ENCODE measurements at places on chromosomes 5 and 9. TPM values are rescaled to one million over a fixed set of nuclear protein-coding genes. Genes with fewer than 3 reads are reported as not detected.

DNA sequence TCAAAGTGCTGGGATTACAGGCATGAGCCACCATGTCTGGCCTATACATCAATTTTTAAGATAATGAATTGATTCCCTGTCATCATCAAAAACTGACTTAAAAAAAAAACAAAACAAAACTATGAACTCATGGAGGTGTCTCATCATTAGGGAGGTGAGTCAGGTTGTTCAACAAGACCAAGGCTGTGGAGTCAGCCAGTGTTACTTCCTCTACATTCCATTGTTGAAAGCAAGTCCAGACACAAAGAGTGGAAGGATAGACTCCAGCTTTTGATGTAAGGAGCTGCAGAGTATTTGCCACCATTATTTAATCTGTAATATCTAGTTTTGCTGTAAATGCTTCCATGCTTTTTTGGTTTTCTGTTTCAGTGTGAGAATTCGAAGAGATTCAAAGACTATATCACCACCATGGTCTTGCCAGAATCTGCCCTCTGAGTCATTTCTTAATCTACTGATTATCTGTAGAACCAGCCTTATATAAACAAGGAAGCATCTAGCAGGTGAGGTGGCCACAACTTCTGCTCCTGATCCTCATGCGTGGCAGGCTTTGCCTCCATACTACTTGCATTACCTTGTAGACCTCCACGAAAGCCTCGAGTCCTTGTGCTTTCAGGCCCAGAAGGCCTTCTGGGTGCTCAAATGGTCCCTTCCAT, 156.1 kb downstream of the FGF1 start:
- no peak overlapping the region for H3K4me3 ChIP-seq
- DNase-seq: no peak
- no peaks in the 10 kb centered on the region for H3K36me3 ChIP-seq
- H3K27ac ChIP-seq: no peak overlapping the region
- H3K4me1 ChIP-seq: no peaks in the 10 kb centered on the region
- H3K27me3 ChIP-seq: no peaks in the 10 kb centered on the region

DNA sequence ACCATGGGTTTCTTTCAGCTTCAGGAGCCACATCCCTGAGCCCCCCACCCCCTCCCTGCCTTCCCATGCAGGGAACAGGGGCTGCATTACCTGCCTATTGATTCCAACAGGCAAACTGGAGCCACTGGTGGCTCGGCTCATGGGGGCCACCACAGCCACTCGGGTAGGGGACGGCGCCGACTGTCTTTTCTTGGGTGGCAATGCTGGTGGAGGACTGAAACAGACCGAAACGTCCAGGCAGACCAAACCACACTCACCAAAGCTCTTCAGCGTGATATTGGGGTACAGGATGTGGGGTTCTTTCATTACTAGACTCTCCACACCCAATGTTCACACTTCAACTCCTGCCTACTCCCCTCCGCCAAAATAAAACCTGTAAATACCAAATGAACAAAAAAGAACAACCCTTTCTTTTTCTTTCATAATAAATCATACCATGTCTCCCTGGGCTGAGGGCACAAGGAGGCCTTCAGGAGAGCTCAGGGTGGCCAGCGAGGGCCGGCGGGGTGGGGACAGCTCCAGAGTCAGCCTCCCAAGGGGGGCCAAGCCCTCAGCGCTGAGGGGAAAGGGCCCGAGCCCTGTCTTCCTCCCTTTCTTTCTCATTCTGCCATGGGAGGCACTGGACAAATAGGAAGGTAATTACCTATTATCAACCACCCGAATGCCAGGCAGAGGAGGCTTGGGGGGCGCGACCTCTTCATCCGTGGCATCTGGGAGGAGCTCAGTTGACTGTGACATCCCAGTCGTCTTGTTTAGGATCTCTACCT, 83.3 kb downstream of the PRRT1B start:
- H3K4me3 ChIP-seq: no peak overlapping the region
- H3K4me1 ChIP-seq: no peaks in the 10 kb centered on the region
- no peak overlapping the region for H3K27ac ChIP-seq
- no peak for DNase-seq

DNA sequence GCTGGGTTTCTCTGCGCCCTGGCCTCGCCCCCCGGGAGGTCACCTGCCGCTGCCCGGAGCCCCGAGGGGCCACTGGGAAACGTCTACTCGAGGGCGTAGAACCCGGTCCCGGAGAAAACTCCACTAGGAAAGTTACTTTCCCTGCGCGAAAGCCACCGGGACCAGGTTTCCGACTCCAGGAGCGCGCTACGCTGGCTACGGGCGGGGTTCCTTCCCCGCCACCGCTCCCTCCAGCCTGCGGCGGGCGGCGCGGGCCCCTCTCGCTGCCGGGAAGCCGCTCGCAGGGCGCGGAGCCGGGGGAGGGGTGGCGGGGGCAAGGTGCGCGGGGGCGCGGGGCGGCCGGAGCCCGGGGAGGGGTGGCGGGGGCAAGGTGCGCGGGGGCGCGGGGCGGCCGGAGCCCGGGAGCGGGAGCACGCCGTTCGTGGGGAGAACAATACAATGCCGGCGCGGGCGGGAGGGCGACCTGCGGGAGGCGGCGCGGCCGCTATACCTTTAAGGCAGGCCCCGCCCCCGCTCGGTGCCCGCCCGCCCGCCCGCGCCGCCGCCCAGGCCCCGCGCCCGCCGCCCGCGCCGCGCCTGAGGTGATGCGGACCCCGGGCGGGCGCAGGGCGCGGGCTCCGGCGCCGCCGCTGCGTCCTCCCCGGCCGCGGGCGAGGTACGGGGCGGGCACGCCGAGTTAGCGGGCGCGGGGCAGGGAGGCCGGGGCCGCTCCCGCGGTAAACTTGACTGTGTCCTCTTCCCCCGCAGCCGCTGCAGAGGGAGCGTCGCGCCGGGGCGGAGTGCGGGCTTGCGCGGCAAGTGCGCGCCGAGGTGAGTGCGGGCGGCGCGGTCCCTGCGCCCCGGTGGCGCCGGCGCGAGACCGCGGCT, 278.1 kb downstream of the AOPEP start:
- H3K4me3 ChIP-seq: peak overlapping the region; percentile 92
- DNase-seq: peak; percentile 86
- peak overlapping the region; percentile 100 for H3K27ac ChIP-seq
- no peaks in the 10 kb centered on the region for H3K36me3 ChIP-seq

The TPPP gene
- 9.8 TPM for total RNA-seq

GRCh38 chr5:145531038-145531734, 304.0 kb downstream of the PRELID2 start:
- no peaks in the 10 kb centered on the region for H3K4me1 ChIP-seq
- no peak overlapping the region for H3K27ac ChIP-seq
- DNase-seq: no peak
- no peaks in the 10 kb centered on the region for H3K27me3 ChIP-seq
- no peaks in the 10 kb centered on the region for H3K36me3 ChIP-seq

GRCh38 chr9:110110154-110110553, 97.8 kb downstream of the C9orf152 start:
- no peak overlapping the region for H3K27ac ChIP-seq
- H3K4me1 ChIP-seq: peaks cover 12% of the 10 kb centered on the region
- DNase-seq: no peak
- H3K4me3 ChIP-seq: no peak overlapping the region

The TSSK1B gene
- not detected for total RNA-seq

DNA sequence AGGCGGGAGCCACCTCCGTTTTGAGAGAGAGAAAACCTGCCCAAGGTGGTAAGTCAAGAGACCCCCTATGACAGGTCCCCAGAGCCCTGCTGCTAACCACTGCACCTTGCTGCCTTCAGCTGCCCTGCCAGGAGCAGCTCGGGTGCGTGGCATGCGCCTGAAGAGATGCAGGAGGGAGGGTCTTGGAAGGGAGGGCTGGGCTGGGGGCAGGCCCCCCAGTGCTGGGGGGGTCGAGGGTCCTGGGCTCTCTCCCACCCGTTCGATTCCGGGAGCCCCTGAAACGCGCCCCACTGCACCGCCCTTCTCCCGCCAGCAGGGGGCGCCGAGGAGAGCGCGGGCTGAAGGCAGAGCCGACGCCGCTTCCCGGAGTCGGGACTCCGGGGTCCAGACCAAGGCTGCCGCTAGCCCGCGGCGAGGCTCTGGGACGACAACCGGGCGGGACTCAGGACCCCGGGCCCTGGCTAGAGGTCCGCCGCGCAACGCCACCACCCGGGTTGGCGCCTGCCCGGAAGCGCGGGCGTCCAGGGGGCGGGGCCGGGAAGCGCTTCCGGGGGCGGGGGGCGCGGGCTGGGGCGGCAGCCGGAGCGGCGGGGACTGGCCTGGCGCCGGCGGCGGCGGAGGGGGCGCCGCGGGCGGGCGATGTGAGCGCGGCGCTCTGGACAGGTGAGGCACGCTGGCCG, at the start of gene ZBTB34:
Gene ZBTB34, plus strand, starts transcription at position 563 of the 680 bp plus-strand sequence. CDS start 18,761 bp downstream, outside the sequence.
- no peaks in the 10 kb centered on the region for H3K27me3 ChIP-seq
- H3K4me3 ChIP-seq: peak within 1 kb of the TSS; percentile 95
- DNase-seq: peak; percentile 72

DNA sequence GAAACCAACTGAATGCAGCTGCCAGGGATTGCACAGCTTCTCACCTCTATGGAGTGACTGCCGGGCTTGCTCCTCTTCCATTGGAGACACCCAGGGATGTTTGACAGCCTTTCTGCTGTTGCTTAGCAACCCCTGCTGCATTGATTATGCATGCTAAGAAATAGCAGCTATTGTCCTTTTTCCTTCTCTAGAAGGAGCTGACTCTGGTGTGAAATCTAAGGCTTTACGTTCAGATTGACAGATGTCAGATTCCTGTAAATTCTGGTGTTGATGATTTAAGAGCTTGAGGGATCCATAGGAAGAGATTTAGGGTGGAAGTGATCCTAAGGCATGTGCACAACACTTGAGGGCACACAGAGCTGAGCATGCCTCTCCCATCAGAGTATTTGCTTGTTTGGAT, 267.7 kb downstream of the NTRK2 start:
- no peaks in the 10 kb centered on the region for H3K36me3 ChIP-seq
- DNase-seq: no peak
- H3K4me1 ChIP-seq: no peaks in the 10 kb centered on the region
- H3K4me3 ChIP-seq: no peak overlapping the region

The AQP3 gene
- total RNA-seq: 6.0 TPM

The ACER2 gene
- total RNA-seq: 11.2 TPM

GRCh38 chr5:132766020-132766805, 10.8 kb downstream of the SEPTIN8 start:
- no peak for DNase-seq
- H3K4me1 ChIP-seq: peaks cover 3% of the 10 kb centered on the region
- H3K27me3 ChIP-seq: no peaks in the 10 kb centered on the region
- no peak overlapping the region for H3K4me3 ChIP-seq

- DNase-seq: no peak
- H3K4me1 ChIP-seq: peaks cover 4% of the 10 kb centered on the region
- no peaks in the 10 kb centered on the region for H3K27me3 ChIP-seq
These were observed 93.9 kb downstream of the PDE8B start for GRCh38 chr5:77304388-77304787.

- H3K4me3 ChIP-seq: no peak overlapping the region
- no peak for DNase-seq
These were observed 128.8 kb upstream of the RAD23B start for GRCh38 chr9:107154291-107154690.

DNA sequence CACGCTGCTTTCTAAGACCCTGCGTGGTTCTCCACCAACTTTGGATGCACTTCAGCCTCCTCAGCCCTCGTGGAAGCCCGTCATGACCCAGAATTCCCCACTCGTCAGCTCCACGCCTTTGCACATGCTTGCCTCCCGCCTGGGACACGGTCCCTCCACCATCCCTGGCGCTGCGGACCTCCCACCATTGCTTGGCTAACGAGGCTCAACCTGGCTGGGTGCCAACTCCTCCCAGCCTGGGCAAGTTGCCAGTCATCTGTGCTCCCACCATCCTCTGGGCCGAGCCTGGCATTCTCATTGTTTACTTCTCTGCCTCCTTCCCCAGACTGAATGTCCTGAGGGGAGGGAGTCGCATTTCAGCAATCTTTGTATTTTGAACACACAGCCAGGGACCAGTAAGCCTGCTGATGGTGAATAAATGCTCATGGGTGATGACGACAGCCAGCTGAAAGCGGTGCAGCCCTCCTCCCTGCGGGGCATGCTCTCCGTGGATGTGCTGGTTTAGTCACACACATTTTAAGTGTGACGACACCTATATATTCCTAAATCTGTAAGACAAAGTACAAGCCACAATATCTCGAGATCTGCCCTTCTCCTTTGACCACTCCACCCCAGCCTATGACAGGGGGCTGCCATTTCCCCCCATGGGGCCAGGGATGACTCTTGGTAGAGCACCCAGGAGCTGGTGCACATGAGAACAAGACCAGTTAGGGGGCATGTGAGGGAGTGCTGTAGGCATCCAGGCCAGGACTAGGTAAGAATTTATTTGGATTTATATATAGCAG, 37.6 kb downstream of the ANKRD33B start:
- peak overlapping the region; percentile 74 for H3K27ac ChIP-seq
- H3K4me3 ChIP-seq: no peak overlapping the region
- H3K4me1 ChIP-seq: no peaks in the 10 kb centered on the region
- no peaks in the 10 kb centered on the region for H3K27me3 ChIP-seq
- peak; percentile 95 for DNase-seq

The IFNK gene
- total RNA-seq: not detected

DNA sequence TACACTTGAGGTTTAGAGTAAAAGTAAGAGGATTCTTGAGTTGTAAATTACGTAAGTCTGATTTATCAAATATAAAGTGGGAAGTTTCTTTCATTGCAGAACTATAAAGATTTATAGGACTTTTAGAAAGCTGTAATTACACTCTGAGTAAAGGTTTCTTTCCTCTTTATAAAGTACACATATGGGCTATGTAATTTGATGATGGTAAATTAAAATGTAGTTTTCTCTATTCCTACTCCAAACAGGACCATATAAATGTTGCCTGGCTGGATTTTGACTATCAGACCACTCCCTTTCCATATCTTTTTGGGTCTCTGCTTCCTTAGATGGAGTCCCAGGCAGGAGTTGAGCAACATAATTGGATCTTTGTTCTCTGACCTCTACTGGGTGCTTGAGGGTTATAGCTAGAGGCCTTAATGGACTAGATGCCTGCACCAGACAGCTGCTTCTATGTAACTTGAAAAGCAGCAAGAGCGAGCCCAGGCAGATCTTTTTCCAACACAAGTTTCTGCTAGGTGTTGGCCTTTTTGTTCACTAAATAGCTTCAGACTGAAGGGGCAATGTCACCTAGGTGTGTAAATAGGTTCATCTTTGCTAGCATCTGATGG, 11.4 kb upstream of the TEX48 start:
- no peaks in the 10 kb centered on the region for H3K36me3 ChIP-seq
- DNase-seq: no peak
- no peaks in the 10 kb centered on the region for H3K27me3 ChIP-seq
- no peak overlapping the region for H3K27ac ChIP-seq
- no peak overlapping the region for H3K4me3 ChIP-seq

The DMRT3 gene
- 1.2 TPM for total RNA-seq

GRCh38 chr9:136438548-136439480, 831 bp downstream of the INPP5E start:
- H3K4me1 ChIP-seq: no peaks in the 10 kb centered on the region
- H3K27me3 ChIP-seq: no peaks in the 10 kb centered on the region
- no peak for DNase-seq
- H3K27ac ChIP-seq: no peak overlapping the region

- H3K27me3 ChIP-seq: no peaks in the 10 kb centered on the region
- no peaks in the 10 kb centered on the region for H3K36me3 ChIP-seq
- no peaks in the 10 kb centered on the region for H3K4me1 ChIP-seq
- no peak for DNase-seq
- H3K4me3 ChIP-seq: no peak overlapping the region
These were observed 205.5 kb upstream of the PTGER4 start for GRCh38 chr5:40474250-40474649.

GRCh38 chr9:135570456-135570855, 8.9 kb downstream of the PAEP start:
- no peak overlapping the region for H3K27ac ChIP-seq
- no peak overlapping the region for H3K4me3 ChIP-seq
- no peaks in the 10 kb centered on the region for H3K27me3 ChIP-seq

The FIBCD1 gene
- total RNA-seq: not detected

- H3K36me3 ChIP-seq: no peaks in the 10 kb centered on the region
- H3K4me1 ChIP-seq: no peaks in the 10 kb centered on the region
- no peak for DNase-seq
- no peak within 1 kb of the TSS for H3K4me3 ChIP-seq
- no peak within 1 kb of the TSS for H3K27ac ChIP-seq
- H3K27me3 ChIP-seq: no peaks in the 10 kb centered on the region
These were observed at the start of gene SMIM33 for GRCh38 chr5:139470821-139471300. SMIM33 (plus strand) TSS chr5:139471004; CDS start chr5:139471122, 118 bp downstream.
